ENCODE measurements at places on chromosomes 12 and 14. TPM values are rescaled to one million over a fixed set of nuclear protein-coding genes. Genes with fewer than 3 reads are reported as not detected.

GRCh38 chr14:74509587-74510222 is 16.1 kb downstream of the ISCA2 start:
- no peaks in the 10 kb centered on the region for H3K36me3 ChIP-seq
- peaks cover 6% of the 10 kb centered on the region for H3K4me1 ChIP-seq

GRCh38 chr12:65918021-65918420 is 93.7 kb downstream of the HMGA2 start:
- peaks cover 8% of the 10 kb centered on the region for H3K4me1 ChIP-seq
- H3K27me3 ChIP-seq: no peaks in the 10 kb centered on the region
- no peak overlapping the region for H3K4me3 ChIP-seq

DNA sequence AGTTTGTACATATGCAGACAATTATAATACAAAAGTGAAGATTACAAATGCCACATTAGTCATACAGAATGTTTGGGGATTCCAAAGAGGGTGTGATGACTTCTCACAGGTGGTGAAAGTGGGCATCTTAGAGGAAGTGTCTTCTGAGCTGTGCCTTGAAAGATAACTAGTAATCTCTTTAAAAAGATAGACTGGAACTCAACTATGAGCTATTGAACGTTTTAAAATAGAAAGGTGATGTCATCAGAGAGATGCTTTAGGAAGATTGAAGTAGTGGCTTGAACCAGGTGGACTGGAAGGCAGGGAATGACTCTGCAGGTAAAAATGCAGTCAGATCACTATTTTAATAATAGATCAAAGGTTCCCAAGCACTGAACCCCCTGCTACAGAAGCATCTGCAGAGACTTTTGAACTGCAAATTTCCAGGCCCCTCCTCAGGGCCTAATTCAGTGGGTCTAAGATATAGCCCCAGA is 50.3 kb downstream of the SYT1 start:
- no peak overlapping the region for H3K27ac ChIP-seq
- no peak for DNase-seq
- no peaks in the 10 kb centered on the region for H3K36me3 ChIP-seq
- H3K27me3 ChIP-seq: no peaks in the 10 kb centered on the region
- H3K4me1 ChIP-seq: no peaks in the 10 kb centered on the region

DNA sequence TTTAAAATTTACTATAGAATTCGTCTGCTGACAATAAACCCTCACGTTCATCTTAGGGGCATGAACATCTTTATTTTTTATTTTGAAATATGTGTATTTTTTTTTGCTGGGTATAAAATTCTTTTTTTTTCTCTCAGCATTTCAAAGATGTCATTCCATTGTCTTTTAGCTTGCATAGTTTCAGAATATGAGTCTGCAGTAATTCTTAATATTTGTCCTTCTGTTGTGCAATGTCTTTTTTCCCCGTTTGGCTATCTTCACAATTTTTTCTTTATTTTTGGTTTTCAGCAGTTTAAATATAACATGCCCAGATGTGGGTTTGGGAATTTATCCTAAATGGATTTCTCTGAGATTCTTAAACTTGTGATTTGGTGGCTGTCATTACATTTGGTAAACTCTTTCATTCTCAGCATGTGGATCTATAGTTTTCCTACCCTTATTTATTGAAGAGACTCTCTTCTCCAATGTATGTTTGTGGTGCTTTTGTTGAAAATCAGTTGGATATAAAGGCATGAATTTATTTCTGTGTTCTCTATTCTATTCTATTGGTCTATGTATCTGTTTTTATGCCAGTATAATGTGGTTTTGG is 37.8 kb upstream of the PLBD1 start:
- H3K27ac ChIP-seq: no peak overlapping the region
- no peaks in the 10 kb centered on the region for H3K27me3 ChIP-seq
- DNase-seq: no peak
- H3K4me3 ChIP-seq: no peak overlapping the region
- no peaks in the 10 kb centered on the region for H3K36me3 ChIP-seq
- no peaks in the 10 kb centered on the region for H3K4me1 ChIP-seq

- no peaks in the 10 kb centered on the region for H3K36me3 ChIP-seq
- DNase-seq: no peak
- H3K27me3 ChIP-seq: peaks cover 2% of the 10 kb centered on the region
- no peaks in the 10 kb centered on the region for H3K4me1 ChIP-seq
- no peak overlapping the region for H3K4me3 ChIP-seq
- H3K27ac ChIP-seq: no peak overlapping the region
Observed at GRCh38 chr14:73833034-73833433, 18.6 kb upstream of the PTGR2 start.

GRCh38 chr14:106268013-106268727 is 741.8 kb downstream of the TMEM121 start:
- no peaks in the 10 kb centered on the region for H3K27me3 ChIP-seq
- DNase-seq: peak; percentile 84
- no peaks in the 10 kb centered on the region for H3K36me3 ChIP-seq
- H3K4me3 ChIP-seq: no peak overlapping the region

GRCh38 chr12:33639975-33640374 is 200.4 kb upstream of the SYT10 start:
- no peak overlapping the region for H3K4me3 ChIP-seq
- H3K27ac ChIP-seq: no peak overlapping the region
- H3K36me3 ChIP-seq: no peaks in the 10 kb centered on the region
- no peaks in the 10 kb centered on the region for H3K27me3 ChIP-seq

DNA sequence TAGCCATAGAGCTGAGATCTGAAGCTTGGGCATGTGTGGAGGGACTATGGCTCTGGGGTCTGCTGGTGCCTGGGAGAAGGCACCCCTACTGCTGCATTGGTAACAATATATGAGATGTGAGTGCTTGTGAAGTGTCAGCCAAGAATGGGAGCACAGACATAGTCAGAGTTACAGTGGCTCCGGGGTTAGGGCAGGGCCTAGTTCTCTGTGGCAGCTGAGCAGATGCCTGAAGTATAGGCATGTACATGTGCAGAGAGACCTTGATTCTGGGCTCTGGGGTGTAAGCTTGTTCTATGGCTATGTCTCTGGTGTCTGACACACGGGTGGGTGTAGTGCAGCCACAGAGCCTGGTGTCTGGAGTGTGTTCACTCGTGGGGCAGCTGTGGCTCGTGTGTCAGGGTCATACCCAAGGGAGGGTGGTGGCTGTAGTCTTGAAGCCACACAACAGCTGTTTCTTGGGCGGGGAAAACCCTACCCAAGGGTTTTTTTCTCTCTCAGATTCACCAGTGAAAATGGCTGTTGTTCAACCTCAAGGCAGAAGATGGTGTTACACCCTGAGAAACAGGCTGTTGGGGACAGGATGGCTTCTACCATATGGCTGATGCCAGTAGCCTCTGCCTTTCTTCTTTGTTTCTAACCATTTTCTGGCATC is 11.9 kb upstream of the TCL1A start:
- no peak overlapping the region for H3K4me3 ChIP-seq
- no peak for DNase-seq
- H3K27ac ChIP-seq: no peak overlapping the region
- peaks cover 15% of the 10 kb centered on the region for H3K27me3 ChIP-seq
- H3K4me1 ChIP-seq: no peaks in the 10 kb centered on the region

- H3K36me3 ChIP-seq: no peaks in the 10 kb centered on the region
- H3K4me3 ChIP-seq: no peak overlapping the region
- peaks cover 14% of the 10 kb centered on the region for H3K27me3 ChIP-seq
- no peaks in the 10 kb centered on the region for H3K4me1 ChIP-seq
Observed at GRCh38 chr14:96783915-96784224, 13.3 kb upstream of the VRK1 start.

DNA sequence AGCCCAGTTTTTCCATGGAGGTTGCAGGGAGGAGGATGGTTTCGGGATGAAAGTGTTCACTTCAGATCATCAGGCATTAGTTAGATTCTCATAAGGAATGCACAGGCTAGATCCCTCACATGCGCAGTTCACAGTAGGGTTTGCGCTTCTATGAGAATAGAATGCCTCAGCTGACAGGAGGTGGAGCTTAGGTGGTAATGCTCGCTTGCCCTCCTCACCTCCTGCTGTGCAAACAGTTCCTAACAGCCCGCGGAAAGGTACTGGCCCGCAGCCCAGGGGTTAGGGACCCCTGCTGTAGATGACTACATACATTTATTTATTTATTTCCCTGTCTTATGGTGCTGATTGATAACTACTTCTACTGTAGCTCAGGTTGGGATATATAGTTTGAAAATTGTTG is 93.2 kb downstream of the FBXO33 start:
- no peak for DNase-seq
- H3K4me3 ChIP-seq: no peak overlapping the region
- no peak overlapping the region for H3K27ac ChIP-seq
- peaks cover 36% of the 10 kb centered on the region for H3K36me3 ChIP-seq
- H3K4me1 ChIP-seq: no peaks in the 10 kb centered on the region

GRCh38 chr12:77968021-77968420 is 137.3 kb downstream of the NAV3 start:
- no peaks in the 10 kb centered on the region for H3K27me3 ChIP-seq
- H3K36me3 ChIP-seq: no peaks in the 10 kb centered on the region
- H3K4me1 ChIP-seq: no peaks in the 10 kb centered on the region
- no peak overlapping the region for H3K4me3 ChIP-seq

DNA sequence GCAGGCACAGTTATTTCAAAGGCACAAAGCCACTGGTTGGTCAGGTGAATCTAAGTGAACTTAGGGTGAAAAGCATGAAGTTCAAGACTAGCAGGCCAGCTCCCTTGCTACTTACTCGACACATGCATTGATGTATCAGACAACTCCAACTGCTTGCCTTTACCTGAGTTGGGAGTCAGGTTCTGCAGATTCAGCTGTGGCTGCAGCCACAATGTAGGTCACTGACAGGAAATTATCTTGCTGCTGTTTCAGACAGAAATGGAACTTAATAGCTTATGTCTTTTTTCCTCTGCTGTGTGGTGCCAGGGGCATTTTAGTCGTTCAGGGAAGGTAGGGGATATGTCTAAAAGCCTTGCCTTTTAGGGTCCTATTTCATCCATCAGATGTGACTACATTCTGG is 125.6 kb upstream of the RPH3A start:
- DNase-seq: no peak
- no peaks in the 10 kb centered on the region for H3K27me3 ChIP-seq
- H3K4me1 ChIP-seq: peaks cover 11% of the 10 kb centered on the region

DNA sequence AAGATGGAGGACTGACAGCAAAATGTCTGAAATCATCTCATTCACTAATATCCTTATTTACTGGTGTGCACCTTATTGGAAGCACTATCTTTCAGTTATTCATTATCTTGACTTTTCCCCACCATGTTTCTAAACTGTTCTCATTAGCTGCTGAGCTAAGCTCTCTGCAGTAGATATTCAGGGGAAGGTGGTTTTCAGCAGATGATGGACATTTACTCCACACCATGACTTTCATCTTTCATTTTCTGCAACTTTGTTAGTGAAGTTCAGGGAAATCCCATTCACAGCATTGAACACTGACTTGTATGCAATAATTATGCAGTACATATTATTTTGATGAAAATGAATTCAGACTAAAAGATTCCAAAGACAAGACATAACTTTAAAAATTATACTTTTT is 373.6 kb upstream of the FLRT2 start:
- H3K36me3 ChIP-seq: no peaks in the 10 kb centered on the region
- no peak overlapping the region for H3K4me3 ChIP-seq
- DNase-seq: no peak
- no peaks in the 10 kb centered on the region for H3K27me3 ChIP-seq

DNA sequence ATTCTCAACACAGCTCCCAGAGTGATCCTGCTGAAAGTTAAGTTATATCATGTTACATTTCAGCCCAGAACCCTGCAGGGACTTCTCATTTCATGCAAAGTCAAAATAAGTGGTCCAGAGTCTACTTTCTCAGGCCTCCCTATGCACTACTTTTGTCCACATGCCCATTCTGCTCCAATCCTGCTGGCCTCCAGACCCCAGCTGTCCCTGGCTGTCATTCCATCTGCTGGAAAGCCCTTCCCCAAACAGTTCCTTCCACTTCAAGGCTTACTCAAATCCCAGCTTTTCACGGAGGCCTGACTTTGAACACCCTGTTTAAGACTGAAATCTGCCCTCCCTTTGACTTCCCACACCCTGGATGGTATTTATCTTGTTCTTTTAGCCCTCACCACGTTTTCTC is 109.8 kb upstream of the DNM1L start:
- H3K4me1 ChIP-seq: no peaks in the 10 kb centered on the region
- no peaks in the 10 kb centered on the region for H3K36me3 ChIP-seq
- H3K27me3 ChIP-seq: no peaks in the 10 kb centered on the region
- no peak overlapping the region for H3K27ac ChIP-seq

GRCh38 chr12:6771091-6771495 is 1.2 kb upstream of the LAG3 start:
- H3K27ac ChIP-seq: peak overlapping the region; percentile 18
- peaks cover 9% of the 10 kb centered on the region for H3K4me1 ChIP-seq
- peaks cover 73% of the 10 kb centered on the region for H3K27me3 ChIP-seq
- H3K4me3 ChIP-seq: no peak overlapping the region
- DNase-seq: no peak

DNA sequence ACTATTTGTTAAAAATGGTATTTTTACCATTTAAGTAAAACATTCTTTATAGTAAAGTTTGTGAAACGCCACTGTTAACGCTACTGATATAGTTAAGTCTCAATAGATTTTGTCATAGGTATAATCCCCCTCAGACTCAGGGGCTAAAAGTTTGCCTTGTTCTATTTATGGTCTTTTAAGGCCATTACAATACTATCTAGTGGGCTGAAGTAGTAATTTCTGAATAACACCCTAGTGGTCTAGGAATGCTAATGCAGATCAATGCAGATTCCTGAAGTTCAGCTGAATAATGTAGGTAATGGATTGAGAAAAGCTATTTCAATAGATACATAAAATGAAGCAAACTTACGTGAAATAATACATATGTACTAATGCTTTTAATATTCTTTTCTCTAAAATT is 989.3 kb upstream of the NOVA1 start:
- no peaks in the 10 kb centered on the region for H3K27me3 ChIP-seq
- no peaks in the 10 kb centered on the region for H3K4me1 ChIP-seq
- H3K4me3 ChIP-seq: no peak overlapping the region
- H3K36me3 ChIP-seq: no peaks in the 10 kb centered on the region

GRCh38 chr12:110304061-110304551 is 23.1 kb downstream of the ATP2A2 start:
- H3K27me3 ChIP-seq: no peaks in the 10 kb centered on the region
- peaks cover 21% of the 10 kb centered on the region for H3K36me3 ChIP-seq

DNA sequence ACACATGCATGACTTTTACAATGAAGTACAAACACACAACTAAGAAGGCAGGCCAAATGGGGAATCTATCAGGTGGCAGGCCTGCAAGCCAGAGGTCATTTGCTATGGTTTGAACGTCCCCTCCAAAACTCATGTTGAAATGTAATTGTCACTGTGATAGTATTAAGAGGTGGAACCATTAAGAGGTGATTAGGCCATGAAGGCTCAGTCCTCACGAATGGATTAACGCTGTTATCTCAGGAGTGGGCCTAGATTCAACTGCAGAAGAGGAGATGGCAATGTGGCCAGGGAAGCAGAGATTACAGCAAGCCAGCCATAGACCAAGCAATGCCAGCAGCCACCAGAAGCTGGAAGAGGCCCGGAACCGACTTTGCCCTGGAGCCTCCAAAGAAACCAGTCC is 13.5 kb upstream of the ACTR6 start:
- no peak overlapping the region for H3K27ac ChIP-seq
- H3K27me3 ChIP-seq: no peaks in the 10 kb centered on the region
- no peak for DNase-seq
- H3K4me1 ChIP-seq: no peaks in the 10 kb centered on the region
- peaks cover 3% of the 10 kb centered on the region for H3K36me3 ChIP-seq
- H3K4me3 ChIP-seq: no peak overlapping the region

The RFLNA gene
- not detected for total RNA-seq

The EXOC3L4 gene
- total RNA-seq: not detected

The FAIM2 gene
- not detected for total RNA-seq

The PRIMA1 gene
- not detected for total RNA-seq

The PZP gene
- total RNA-seq: not detected

The INSM2 gene
- total RNA-seq: not detected

The GLIPR1L1 gene
- not detected for total RNA-seq

The GUCY2C gene
- not detected for total RNA-seq

The ANKRD9 gene
- 2.1 TPM for total RNA-seq

All from T-cell (primary cell).